ENCODE measurements at places on chromosomes 16 and 17.

- DNase-seq: peak; percentile 50
Observed at GRCh38 chr17:46154151-46154816, 38.9 kb downstream of the KANSL1 start.

GRCh38 chr16:80788027-80788426 is 16.4 kb downstream of the CDYL2 start:
- no peak for DNase-seq

- no peak for DNase-seq
Observed at GRCh38 chr17:31475378-31476162, 84.1 kb downstream of the RAB11FIP4 start.

- DNase-seq: peak; percentile 74
Observed at GRCh38 chr17:10772425-10773380, 31.2 kb downstream of the TMEM238L start.

DNA sequence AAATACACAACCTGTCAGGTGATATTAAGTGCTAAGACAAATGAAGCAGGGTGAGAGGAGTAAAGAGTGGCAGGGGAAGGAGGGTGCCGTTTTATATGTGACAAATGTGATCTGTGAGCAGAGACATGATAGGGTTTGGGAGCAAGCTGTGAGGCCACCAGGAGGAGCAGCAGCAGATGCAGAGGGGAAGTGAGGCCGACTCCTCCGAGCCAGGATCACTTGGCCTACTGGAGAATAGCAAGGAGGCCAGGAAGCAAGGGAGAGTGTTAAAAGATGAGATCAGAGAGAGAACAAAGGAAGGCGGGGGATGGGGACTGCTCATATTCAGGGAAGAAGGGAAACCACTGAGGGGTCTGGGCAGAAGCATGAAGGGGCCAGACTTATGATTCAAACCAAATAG is 129.4 kb downstream of the TANGO6 start:
- DNase-seq: peak; percentile 71

DNA sequence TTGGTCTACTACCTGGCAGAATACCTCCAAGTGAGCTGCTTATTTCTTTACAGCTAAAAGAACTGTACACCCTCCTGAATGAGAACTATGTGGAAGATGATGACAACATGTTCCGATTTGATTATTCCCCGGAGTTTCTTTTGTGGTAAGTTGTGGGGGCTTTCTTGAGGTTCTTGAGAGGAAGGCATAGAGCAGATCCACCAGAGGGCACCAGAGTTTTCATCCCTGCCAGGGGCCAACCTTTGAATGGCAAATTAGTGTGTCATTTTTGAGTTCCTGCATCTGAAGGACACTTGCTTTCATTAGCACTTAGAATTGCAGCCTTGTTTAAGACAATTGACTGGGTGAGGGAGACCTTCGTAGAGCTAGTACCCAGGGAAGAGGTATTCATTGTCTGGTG is 35.0 kb downstream of the NMT1 start:
- DNase-seq: peak; percentile 57

DNA sequence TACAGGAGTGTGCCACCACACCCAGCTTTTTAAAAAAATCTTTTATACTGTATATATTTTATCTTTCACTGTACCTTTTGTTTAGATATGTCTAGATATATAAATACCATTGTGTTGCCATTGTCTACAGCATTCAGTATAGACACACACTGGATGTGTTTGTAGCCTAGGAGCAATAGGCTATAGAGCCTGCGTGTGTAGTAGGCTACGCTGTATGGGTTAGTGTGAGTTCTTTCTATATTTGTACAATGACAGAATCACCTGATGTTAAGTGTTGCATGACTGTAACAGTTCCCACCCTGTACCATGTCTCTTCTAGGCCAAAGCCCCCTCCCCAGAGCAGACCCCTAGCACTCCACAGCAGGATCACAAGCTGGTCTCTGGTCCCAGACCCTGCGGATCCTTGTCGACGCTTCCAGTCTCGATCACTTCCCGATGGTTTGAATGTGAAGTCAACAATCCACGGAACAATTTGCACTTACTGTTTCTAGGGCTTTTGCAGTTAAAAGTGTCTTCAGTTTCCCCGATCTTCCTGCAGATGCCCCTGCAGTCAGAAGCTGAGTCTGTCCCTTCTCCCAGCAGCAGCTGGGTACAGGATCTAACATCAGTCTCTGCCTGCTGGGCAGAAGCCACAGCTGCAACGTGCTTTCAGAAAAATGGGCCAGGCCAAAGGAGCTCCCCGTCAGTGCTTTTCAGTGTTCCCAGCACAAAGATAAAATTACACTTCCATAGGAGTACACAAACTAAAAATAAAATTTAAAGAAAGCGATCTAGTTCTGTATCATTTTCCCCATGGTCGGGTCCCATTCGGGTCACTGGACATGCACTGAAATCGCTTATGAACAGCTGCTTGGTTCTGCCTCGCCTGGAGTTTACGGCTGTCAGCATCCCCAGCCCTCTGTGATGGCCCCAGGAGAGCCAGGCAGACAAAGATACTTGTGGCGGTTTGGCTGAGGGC is 35.4 kb downstream of the ADAM11 start:
- DNase-seq: no peak

DNA sequence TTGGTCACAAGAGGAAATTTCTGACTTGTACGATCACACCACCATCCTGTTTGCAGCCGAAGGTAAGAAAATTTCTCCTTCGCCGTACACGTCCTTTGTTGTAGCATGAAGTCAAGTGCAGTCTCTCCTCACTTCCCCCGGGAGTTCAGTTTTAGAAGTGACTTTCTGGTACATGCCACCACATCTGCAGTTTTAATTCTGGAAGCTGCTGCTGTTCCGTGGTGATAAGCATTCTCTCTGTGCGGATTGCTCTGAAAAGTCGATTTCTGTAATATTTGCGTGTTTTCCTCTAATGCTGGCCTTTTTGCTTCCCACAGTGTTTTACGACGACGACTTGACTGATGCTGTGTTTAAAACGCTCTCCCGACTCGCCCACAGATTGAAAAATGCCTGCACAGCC is 20.6 kb downstream of the METTL22 start:
- no peak for DNase-seq

- no peak for DNase-seq
Observed at GRCh38 chr16:20952139-20952920, 51.8 kb downstream of the LYRM1 start.

- no peak for DNase-seq
Observed at GRCh38 chr16:48244863-48245195, 729 bp downstream of the LONP2 start.

DNA sequence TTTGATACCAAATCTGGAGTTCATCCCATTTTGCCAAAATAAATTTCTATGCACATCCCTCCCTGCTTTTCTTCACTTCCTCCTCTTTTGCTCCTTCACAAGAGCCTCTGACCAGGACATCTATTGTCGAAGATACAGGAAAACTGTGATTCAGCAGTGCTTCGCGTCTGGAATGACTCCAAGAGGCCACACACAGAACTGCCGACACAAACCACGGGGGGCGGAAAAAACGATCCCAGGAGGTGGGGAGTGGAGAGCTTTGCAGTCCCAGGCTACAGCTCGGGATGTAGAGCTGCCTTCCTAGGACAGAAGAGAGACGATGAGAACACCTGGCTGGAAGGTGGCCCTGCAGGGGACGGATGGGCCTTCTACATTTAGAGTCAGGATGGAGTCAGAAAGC is 102.8 kb downstream of the XYLT1 start:
- DNase-seq: no peak

- DNase-seq: no peak
Observed at GRCh38 chr17:42038221-42038973, 12.0 kb downstream of the C17orf113 start.

DNA sequence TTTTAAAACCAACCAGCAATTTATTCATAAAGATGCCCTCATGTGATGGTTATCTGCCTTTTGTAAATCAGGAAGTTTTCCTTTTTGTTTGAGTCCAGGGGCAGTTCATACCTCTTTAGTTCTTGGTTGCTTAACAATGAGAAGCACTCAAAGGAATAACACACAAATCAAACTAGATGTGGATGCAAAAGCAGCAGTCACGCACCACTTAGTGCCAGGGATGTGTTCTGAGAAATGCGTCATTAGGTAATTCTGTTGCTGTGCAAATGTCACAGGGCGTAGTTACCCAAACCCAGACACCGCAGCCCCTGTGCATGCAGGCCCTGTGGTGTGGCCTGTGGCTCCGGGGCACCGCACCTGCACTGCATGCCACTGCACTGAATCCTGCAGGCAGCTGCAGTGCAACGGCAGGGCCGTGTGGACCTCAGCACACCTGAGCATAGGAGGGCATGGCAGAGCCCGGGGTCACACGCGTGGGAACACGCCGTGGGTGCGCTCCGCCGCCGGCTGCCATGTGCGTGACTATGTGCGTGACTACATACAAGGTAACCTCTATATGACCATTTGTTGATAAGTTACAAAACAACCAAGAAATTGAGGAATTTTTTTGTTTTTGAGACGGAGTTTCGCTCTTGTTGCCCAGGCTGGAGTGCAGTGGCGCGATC is 39.6 kb downstream of the PKD1 start:
- no peak for DNase-seq

- DNase-seq: no peak
Observed at GRCh38 chr17:31499771-31500554, 108.5 kb downstream of the RAB11FIP4 start.

DNA sequence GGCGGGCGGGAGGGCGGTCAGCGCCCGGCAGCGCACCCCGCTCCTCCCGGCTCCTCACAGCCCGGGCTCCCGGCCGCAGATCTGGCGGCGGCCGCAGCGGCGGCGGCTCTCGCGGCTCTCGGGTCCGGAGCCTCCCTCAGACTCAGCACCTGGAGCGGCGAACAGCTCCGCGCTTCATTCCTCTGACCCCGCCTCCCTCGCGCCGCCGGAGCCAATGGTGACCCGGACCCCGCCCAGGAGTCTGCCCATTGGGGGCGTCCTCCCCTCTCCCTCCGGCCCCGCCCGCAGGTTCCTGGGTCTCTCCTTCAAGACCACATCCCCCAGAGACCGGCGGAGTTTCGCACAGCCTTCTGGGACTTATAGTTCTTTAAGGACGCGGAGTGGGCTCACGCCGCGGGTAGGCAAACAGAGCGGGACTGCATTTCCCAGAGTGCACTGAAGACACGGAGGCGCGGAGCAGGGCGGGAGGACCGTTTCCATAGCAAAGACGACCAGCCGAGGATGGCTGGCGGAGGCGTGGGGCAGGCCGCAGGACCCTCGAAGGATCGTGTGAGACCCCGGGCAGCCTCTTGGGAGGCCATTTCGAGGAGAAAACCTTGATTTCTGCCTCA is at the start of gene SMPD3:
SMPD3 (minus strand) TSS at position 149 of the 611 bp plus-strand sequence. CDS start 76,327 bp downstream, outside the sequence.
- DNase-seq: peak; percentile 99

GRCh38 chr16:35743101-35743692 is 2283.8 kb downstream of the TP53TG3F start:
- DNase-seq: no peak

GRCh38 chr17:58272367-58273280 is 8.1 kb downstream of the MPO start:
- DNase-seq: no peak

GRCh38 chr17:44932787-44933097 is 14.8 kb downstream of the KIF18B start:
- no peak for DNase-seq

- DNase-seq: no peak
Observed at GRCh38 chr16:53664724-53665345, 38.8 kb downstream of the RPGRIP1L start.
